ENCODE measurements at places on chromosomes 1 and 21. TPM values are rescaled to one million over a fixed set of nuclear protein-coding genes. Genes with fewer than 3 reads are reported as not detected.

Gene SLC45A1
- 1.8 TPM for total RNA-seq

Gene TIMM17A
- 50.3 TPM for total RNA-seq

Gene GNG4
- total RNA-seq: 0.16 TPM

Gene FAM110D
- 7.9 TPM for total RNA-seq

Gene TMEM82
- not detected for total RNA-seq

Gene C4BPB
- not detected for total RNA-seq

Gene SH2D1B
- not detected for total RNA-seq

Gene PTGS2
- total RNA-seq: 1.1 TPM

Gene GON4L
- total RNA-seq: 50.1 TPM

Gene S100A12
- total RNA-seq: not detected

Gene PRAMEF25
- total RNA-seq: not detected

Gene ST6GALNAC3
- 25.1 TPM for total RNA-seq

Gene OR2AK2
- not detected for total RNA-seq

Gene CITED4
- 3.0 TPM for total RNA-seq

Gene KLHDC8A
- total RNA-seq: not detected

Gene PLPPR5
- not detected for total RNA-seq
